Activated T-cell treated with anti-CD3 and anti-CD28 coated beads, Interleukin-2, amount 50 U/mL, for 48 hours (primary cell): ENCODE measurements at places on chromosomes 11 and 22.

GRCh38 chr22:29205594-29206371 is at the start of gene EMID1:
Gene EMID1, plus strand, starts transcription at chr22:29205896. Its CDS starts 143 bp downstream, at chr22:29206039.
- DNase-seq, result peak; percentile 42

- DNase-seq, result no peak
Measured at GRCh38 chr11:17477361-17477760, 716 bp upstream of the ABCC8 start.

DNA sequence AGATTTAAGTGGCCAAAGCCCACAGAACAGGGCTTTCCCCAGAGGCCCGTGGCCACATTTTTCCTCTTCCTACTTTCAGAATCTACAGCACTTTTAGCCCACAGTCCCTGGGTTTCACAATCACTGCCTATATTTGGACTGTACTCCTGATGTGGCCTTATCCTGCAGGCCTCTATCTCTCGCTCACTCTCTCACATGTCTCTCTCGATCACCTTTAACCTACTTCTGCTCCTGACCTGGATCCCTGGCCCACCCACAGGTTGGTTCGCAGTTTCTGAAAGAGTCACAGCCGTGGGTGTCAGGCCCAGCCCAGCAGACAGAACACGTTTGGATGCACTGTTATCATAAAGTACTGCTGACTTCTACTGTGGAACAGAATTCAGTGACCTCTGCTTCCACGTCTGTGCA is 55.5 kb downstream of the LARGE1 start:
- DNase-seq, result no peak

GRCh38 chr22:46731246-46732040 is 6.6 kb downstream of the CERK start:
- no peak for DNase-seq

- no peak for DNase-seq
Measured at GRCh38 chr11:92939305-92939704, 30.1 kb upstream of the MTNR1B start.

GRCh38 chr11:95242091-95242844 is 11.3 kb upstream of the SESN3 start:
- no peak for DNase-seq

DNA sequence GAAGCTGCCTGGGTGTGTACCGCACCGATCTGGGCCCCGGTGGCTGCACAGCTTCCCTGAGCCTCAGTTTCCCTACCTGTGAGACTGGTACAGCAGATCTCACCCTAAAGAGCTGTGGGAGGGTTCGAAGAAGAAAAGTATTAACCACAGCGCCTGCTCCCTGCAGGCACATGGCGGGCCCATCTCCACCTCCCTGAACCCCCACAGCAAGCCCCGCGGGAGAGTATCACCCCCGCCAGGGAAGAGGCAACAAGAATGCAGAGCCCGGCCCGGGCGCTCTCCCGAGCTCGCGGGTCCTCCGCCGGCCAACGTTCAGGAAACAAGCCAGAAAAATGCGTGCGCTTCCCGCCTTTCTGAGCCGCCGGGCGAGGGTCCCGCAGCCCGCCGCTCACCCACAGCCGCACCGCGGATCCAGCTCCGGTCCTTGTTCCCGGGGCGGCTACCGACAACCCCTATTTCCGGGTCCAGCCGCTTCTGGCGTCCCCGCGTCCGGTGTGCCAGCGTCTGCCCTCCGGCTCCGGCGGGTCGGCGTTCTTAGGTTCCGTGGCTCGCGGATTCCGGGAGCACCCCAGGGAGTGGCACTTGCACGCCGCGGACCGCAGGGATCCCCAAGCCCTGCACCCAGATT is at the start of gene TOP3B:
Gene TOP3B (minus strand): TSS at position 450 of the 628 bp plus-strand sequence. CDS start 7,078 bp downstream, outside the sequence.
- peak; percentile 93 for DNase-seq

- DNase-seq, result no peak
Measured at GRCh38 chr11:107691000-107691750, 20.7 kb downstream of the SLN start.

GRCh38 chr11:26930518-26931247 is 63.2 kb upstream of the FIBIN start:
- no peak for DNase-seq

DNA sequence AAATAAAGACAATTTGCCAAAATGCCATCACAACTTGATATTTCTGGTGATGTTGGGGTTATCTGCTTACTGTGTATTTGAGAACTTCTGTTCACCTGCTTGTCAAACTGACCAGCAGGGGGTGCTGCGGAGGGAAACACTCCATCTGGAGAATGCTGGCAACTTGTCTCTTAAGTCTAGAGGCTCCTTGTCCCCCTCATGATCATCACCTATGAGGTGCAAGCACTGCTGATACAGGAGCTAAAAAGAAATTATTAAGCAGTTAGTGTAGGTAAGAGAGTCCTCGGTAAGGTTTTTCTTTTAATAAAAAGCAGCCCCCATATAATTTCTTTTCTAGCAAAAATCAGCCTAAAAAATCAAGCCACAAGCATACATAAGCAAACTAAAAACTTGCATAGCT is 32.7 kb upstream of the GLYATL1B start:
- DNase-seq, result peak; percentile 86

GRCh38 chr22:36201630-36202319 is at the start of gene APOL4:
Gene APOL4, minus strand, starts transcription at chr22:36201809. Its CDS starts 75 bp downstream, at chr22:36201734.
- no peak for DNase-seq

DNA sequence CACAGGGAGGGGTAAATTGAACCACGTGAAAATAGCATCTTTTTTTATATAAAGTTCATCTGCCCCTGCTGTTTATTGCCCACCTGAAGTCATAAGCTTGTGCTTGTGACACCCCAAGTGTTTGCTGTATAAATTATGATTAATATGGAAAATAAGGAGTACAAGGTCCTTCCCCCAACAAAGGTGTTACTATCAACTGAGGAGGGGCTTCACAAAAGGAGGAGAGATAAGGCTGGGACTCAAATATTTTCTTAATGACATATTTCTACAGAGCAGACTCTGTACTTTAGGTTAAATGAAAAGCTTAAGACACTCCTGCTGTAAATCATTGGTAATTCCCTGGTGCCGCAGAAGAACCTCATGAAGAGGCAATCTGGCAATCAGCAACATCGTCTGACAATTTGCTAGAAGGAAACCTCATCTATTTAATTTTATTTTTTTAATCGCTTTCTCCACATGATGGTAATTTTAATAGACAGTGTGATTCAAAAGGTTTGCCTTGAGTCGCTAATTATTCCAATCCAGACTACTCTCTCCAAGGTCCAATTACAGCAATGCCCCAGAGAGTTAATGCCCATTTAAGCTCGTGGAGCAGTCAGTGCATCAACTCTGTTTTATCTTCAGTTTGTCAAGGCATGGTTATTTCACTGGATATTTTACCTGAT is 1432.4 kb downstream of the FAM181B start:
- DNase-seq, result no peak
